CD4-positive, alpha-beta T cell treated with Interleukin-6 for 4 hours (primary cell): ENCODE measurements at places on chromosomes 12 and 14.
A peak's percentile ranks its signal among the peaks of the same experiment; 100 is the strongest.

- DNase-seq = no peak
Observed at GRCh38 chr14:100834082-100834793, 8.3 kb downstream of the MEG3 start.

DNA sequence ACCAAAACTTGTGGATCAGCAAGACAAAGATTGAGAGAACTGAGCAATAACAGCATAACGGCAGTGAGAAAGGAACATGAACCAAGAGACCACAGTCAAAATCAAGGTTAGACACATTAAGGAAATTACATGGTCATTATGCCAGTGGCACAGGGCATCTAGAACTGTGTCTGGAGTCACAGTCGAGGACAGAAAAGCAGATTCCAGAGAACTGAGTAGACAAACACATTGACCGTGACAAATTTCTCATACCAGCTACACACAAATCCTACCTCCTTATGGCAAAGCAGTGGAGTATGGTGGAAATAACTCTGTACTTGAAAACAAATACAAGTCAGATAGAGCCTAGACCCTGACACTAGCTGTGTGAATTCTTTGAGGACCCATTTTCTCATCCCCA is 367.3 kb downstream of the DUSP6 start:
- DNase-seq = no peak

DNA sequence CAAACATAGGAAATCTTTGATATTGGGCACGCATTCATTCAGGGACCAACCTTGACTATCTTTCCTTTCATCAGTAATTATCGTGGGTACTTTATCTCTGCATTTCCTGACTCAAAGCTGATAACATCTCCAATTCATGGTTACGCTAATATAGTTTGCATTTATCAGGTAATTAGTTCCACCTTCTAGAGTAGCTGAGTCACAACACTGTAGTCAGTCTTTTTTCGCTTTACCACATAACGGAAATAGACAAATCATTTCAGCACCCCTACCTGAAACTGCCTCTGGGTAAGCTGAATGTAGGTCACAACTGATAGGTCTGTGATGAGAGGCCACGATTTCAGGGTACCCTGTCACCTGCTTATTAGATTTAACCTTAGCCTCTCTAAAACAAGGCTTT is 36.7 kb upstream of the IL22 start:
- peak; percentile 34 for DNase-seq

GRCh38 chr14:72745546-72745945 is 148.4 kb downstream of the DPF3 start:
- DNase-seq = no peak

DNA sequence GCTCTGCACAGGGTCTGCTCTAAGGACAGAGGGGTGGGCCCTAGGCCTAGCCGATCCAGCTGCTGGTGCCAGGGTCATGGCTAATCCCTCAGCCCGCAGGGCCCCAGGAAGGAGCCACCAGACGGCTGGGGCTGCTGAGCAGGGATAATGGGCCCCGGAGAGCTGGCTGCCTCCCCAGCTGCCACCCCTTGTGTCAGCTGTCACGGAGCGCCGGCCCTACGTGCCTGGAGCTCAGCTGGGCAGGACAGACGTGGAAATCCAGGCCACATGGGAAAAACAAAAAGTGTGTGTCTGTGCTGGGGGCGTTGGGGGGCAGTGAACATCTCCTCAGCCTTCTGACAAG is 36.2 kb downstream of the CHGA start:
- no peak for DNase-seq

DNA sequence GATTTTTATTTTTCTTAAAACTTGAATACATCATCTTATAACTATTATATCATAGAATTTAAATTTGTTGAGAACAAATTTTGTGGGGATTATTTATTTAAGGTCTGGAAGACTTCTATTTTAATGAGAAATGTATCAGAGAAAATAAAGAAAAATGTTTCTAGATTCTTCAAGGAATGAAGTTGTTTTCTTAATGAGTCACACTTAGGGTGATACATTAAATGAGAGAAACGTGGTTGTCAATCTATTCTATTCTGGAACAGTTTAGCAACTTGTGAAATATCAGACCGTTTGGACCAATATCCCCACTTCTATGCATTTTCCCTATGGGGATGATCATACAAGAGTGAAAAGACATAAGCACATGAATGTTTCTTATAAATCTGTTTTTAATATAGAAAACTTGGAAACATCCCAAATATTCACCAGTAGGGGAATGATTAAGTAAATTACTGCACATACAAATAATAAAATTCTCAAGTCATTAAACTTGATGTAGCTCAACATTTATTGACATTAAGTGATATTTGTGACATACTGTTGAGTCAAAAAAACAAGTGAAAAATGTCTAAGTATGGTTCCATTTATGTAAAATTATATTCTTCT is 88.5 kb downstream of the E2F7 start:
- no peak for DNase-seq

GRCh38 chr12:53193985-53194716 is 12.9 kb downstream of the ITGB7 start:
- no peak for DNase-seq

GRCh38 chr12:81759190-81760051 is at the start of gene PPFIA2:
TSS of gene PPFIA2 (minus strand) at chr12:81759350.
- peak; percentile 15 for DNase-seq

- peak; percentile 87 for DNase-seq
Observed at GRCh38 chr12:6788972-6789924, at the start of gene CD4. TSS of gene CD4 (plus strand) at chr12:6789528. CDS start at chr12:6800139, 10,611 bp downstream.

GRCh38 chr12:93292731-93293566 is 84.8 kb upstream of the NUDT4 start:
- DNase-seq = no peak

- DNase-seq = no peak
Observed at GRCh38 chr14:57031474-57031873, 221.2 kb upstream of the OTX2 start.

- DNase-seq = no peak
Observed at GRCh38 chr12:29152223-29152868, 3.3 kb downstream of the FAR2 start.

DNA sequence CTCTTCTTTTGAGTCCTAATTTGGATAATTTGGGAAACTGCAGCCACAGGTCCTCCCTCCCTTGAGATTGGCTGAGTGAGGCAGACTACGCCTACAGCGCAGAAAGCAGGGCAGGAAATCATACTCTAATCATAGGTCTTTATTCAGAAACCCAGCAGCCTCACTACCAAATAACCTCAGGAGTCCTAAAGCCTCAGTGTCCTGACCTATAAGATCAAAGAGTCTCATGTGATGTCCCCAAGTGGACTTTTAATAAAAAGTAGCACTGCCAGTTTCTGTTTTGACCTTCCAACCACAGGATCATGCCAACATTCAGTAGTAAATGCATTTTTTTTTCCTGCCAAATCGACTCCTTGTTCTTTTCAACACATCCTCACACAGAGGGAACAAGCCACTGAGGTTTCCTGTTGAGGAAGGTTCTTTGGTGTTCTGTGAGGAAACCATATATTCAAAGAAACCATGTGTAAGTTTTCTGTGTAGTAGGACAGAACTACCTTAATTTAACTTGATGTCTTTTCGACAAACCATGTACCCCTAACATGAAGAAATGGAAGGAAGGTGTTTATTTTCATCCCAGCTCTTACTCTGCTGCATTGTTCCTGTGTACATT is 72.2 kb downstream of the VCPKMT start:
- peak; percentile 35 for DNase-seq

GRCh38 chr12:84276215-84276614 is 636.4 kb downstream of the SLC6A15 start:
- no peak for DNase-seq

DNA sequence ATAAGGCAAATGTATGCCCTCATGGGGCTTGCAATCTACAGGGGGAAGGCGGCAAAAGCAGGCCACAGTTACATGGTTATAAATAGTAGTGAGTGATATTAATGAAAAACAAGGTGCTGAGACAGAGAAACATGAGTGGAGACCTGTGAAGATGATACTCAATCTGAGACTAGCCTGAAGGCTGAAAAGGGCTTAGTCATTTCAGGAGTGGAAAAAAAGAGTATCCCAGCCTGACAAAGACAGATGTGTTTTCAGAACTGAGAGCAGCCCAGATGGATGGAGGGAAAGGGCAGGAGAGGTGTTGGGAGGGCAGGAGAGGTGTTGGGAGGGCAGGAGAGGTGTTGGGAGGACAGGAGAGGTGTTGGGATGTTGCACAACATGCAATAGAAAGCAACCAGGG is 181.9 kb downstream of the C12orf42 start:
- no peak for DNase-seq

GRCh38 chr12:30582943-30583342 is 112.7 kb downstream of the IPO8 start:
- no peak for DNase-seq

GRCh38 chr12:26825459-26826016 is 7.5 kb downstream of the ITPR2 start:
- no peak for DNase-seq

DNA sequence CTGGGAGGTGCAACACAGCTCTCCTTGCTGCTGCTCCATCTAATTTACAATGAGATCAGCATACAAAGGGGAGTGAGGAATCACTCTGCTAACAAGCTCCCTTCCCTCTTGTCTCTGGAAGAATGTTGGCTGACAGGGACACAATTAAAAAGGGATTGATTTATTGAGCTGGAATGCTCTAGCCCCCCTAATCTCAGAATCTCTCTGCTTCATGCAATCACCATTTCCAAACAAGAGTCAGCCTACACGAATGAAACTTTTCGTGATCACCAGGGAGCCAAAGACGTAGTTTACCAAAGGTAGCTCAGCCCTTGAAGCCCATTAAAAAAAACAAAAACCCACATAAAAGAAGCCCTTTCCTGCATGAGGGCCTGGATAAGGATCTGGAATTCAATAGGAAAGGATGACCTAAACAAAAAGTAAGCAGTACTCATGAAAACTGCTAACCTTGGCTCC is 223.8 kb downstream of the C12orf75 start:
- DNase-seq = no peak

GRCh38 chr12:3299929-3300832 is 190.8 kb upstream of the PRMT8 start:
- DNase-seq = peak; percentile 82

GRCh38 chr12:121227294-121227693 is 17.4 kb downstream of the P2RX4 start:
- DNase-seq = no peak

GRCh38 chr12:102759466-102759865 is 157.6 kb downstream of the PAH start:
- DNase-seq = no peak

DNA sequence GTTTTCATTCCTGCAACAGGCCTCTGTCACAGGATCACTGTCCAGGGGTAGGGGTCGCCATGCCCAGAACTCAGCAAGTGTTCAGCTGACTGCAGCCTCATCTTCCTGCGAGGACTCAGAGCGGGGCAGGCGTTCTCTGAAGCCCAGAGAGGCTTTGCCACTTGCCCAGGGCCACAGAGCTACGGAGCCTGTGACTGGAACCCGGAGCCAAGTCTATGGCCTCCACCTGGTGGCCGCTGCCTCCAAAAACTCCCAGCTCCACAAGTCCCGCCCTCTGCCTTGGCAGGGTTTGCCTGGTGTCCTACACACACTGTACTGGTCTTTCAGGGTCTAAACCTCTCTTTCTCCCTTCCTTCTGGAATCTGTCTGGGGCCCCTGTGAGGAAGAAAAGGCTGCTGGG is 8.7 kb upstream of the PPP1R13B start:
- no peak for DNase-seq

GRCh38 chr12:124109760-124110159 is 136.7 kb downstream of the ZNF664 start:
- DNase-seq = no peak

DNA sequence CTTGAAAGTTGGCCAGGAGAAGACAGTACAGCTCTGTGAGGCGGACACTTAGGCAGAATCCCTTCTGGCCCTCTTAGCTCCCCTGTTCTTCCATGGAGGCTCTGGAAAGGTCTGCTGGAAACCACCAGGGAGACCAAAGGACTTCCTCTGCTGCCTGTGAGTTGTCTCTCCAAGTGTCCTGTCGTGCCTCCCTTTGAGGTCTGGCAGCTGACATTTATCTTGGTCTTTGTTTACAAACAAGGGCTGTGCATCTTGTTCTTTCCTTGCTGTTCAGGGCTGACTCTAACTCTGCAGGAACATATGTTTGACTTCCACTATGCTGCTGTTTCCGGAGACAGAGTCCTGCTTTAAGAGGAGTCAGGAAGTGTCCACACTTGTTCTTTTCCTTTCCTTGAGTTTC is 159.9 kb upstream of the FRMD6 start:
- no peak for DNase-seq

DNA sequence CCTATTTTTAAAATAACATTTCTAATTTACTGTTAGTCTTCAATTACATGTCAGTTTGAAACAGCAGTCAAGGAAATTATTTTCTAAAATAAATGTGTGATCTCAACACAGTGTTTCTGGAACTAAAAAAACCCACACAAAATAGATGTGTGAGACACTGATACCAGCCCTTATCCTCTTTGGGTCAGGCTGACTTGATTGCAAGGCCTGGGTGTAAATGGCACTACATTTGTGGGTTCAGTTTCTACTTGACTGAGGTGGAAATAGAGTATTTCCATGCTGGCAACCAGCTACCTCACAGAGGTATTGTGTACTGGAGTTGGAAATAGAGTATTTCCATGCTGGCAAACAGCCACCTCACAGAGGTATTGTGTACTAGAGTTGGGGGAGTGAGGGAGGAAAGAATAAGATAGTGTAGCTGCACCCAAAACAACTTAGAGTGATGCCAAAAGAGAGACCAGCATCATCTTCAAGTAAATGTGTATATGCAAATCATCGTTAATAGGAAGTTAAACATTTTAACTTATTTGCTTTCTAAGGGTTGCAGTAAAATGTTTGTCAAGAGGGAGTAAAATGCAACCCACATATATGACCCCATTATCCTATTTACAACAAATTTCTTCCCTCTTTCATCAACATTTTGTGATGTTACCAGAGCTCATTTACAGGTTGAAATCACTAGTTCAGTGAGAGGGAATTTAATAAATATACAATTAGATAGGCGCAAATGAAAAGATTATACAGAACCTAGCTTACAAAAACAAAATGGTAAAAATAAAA is 10.7 kb upstream of the LYZ start:
- DNase-seq = no peak

GRCh38 chr12:810116-810515 is 57.7 kb downstream of the WNK1 start:
- no peak for DNase-seq

- no peak for DNase-seq
Observed at GRCh38 chr14:64509036-64509435, 4.5 kb downstream of the ZBTB1 start.

GRCh38 chr12:124582108-124582424 is 14.7 kb upstream of the NCOR2 start:
- DNase-seq = no peak

- no peak for DNase-seq
Observed at GRCh38 chr14:21032326-21033132, 2.1 kb downstream of the RNASE13 start.

GRCh38 chr14:61130512-61131260 is 149.6 kb downstream of the SLC38A6 start:
- DNase-seq = no peak
